ENCODE measurements at places on chromosomes 4 and X. TPM values are rescaled to one million over a fixed set of nuclear protein-coding genes. Genes with fewer than 3 reads are reported as not detected.

The TGIF2LX gene
- polyA plus RNA-seq = not detected

The SLC49A3 gene
- polyA plus RNA-seq = 5.0 TPM

The IGFBP7 gene
- 0.25 TPM for polyA plus RNA-seq

GRCh38 chrX:103098488-103098887 is 5.5 kb upstream of the NXF3 start:
- DNase-seq = no peak

- DNase-seq = no peak
These were observed 38.1 kb downstream of the CBLL2 start for GRCh38 chrX:22310779-22311178.

GRCh38 chr4:134202166-134202956 is 772 bp upstream of the PABPC4L start:
- DNase-seq = no peak

DNA sequence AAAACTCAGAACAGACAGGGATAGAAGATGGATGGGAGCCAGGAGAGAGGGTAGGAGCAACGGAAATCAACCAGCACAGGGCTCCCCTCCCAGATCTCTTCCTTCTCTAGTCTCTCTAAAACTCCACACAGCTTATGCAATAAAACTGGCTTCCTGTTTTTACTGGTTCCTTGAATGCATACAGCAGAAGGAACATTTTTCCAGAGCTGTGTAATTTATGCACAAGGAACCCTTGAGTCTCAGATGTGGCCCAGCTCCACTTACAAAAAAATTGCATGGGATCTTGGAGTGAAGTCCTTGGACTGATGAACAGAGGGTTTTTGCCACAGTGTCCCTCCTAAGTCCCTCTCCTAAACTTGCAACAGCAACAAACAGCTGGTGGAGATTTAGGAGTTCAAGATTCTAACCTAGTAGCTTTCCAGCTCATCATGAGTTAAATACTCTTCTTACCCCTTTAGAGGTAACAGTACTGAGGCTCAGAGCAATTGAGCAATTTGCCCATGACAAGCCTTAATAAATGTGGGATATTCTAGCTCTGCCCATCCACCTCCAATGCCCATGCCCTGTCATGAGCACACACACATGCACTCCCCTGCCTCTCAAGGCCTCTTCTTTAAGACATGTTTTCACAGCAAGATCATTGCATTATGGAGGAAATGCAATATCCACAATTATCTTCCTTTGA is 18.4 kb upstream of the CC2D2A start:
- DNase-seq = no peak

GRCh38 chrX:1661048-1661921 is 46.4 kb downstream of the ASMT start:
- DNase-seq = peak; percentile 90

DNA sequence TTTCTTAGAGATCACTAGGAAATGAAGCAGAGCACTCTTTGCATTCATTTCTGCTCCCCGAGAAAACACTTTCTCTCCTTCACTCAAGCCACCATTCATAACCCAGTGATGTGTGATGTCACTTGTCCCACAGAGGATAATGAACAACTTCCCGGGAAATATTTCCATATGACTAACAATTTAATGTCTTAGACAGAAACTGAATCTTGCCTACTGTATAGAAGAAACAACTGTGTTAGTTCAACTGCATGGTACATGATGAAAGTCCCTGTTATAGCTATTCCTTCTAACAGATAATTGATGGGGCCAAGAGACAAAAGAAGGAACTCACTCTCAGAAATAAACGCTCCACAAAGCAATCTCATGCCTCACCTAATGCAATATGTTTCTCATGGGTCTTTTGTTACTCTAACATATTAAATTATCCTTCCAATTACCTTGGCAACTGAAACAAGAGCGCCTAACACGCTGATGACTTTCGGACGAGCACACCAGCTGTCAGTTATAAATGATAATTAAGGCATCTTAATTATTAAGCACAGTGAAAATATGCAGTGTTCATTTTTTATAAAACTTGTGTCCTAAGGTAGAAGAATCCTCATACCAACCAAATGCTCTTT is 113.7 kb upstream of the TLR3 start:
- DNase-seq = no peak

DNA sequence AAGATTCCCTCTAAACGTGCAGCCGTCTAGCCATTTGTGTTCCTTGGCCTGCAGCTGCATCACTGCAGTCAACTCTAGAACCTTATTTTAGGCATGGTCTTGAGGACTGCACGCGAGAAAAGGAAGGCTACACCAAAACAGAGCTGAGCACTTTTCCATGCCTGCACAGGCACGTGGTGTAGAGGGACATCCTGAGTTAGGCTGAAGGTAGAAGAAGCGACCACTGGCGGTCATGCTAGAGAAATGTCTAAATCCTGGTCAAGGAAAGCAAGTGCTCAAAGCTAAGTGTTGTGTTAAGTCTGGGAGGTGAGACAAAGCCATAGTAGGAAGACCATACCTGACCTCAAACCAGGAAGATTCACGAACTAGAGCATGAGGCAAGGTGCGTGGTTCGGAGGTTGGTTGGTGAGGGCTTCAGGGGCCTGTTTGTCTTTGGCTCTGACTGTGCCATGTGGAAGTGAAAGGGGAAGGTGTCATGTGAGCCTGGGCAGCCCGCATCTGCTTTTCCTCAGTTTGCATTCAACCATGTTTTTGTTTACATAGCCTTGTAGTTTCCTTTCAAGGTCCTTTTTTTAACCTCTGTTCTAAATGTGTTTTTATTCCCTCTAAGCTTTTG is 203.8 kb downstream of the AASDH start:
- no peak for DNase-seq

GRCh38 chr4:27881705-27882104 is 1021.1 kb downstream of the STIM2 start:
- DNase-seq = no peak

DNA sequence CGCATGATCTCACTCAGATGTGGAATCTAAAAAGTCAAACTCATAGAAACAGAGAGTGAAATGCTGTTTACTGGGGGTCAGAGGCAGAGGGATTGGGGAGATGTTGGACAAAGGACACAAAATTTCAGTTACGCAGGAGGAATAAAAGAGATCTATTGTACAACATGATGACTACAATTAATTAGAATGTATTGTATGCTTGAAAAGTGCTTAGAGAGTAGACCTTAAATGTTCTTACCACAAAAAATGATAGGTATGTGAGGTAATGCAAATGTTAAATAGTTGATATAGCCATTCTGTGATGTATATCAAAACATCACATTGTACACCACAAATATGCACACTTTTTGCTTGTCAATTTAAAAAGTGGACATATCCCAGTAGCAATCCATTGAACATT is 36.1 kb upstream of the PHKA2 start:
- DNase-seq = no peak

DNA sequence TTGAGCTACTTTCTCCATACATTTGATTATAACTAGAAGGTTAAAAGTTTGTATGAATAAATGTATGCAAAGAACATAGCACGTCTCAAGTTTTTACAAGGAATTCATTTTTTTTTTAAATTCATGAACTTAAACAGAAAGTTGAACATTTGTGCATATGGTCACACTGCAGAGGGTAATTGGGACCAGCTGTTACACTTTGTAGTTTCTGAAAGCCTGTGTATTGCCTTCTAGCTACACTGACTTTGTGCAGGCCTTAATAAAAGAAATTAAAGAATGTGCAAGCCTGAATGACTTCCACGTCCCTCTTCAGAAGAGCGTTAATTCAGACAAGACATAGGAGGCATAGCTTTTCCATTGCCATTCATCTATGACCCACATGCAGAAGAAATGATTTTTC is 153.1 kb upstream of the PCDH18 start:
- DNase-seq = no peak

GRCh38 chr4:2685541-2685940 is 70.6 kb downstream of the TNIP2 start:
- DNase-seq = no peak

DNA sequence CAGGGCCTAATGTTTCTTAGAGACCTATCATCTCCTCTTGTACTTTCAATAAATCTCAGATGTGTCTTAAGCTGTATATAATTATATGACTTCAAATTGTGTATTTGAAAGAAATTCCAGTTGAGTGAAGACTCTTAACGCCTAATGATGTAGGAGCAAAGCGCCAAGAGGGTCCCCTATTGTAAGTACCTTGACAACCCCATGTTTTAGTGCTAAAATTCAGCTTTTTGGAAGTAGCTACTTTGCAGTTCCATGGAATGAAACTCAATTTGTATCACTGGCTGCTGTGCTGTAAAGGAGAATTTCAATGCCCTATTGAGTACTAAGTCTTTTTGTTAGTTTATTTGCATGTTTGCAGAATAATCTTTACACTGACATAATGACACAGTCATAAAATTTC is 1826.6 kb upstream of the AGA start:
- DNase-seq = no peak
